Activated CD4-positive, alpha-beta memory T cell treated with anti-CD3 and anti-CD28 coated beads for 36 hours (primary cell): ENCODE measurements at places on chromosomes 6 and 20. TPM values are rescaled to one million over a fixed set of nuclear protein-coding genes. Genes with fewer than 3 reads are reported as not detected.

The TP53INP2 gene
- 2.3 TPM for total RNA-seq

The C20orf204 gene
- total RNA-seq = 3.1 TPM

The CLIC5 gene
- total RNA-seq = 8.0 TPM

DNA sequence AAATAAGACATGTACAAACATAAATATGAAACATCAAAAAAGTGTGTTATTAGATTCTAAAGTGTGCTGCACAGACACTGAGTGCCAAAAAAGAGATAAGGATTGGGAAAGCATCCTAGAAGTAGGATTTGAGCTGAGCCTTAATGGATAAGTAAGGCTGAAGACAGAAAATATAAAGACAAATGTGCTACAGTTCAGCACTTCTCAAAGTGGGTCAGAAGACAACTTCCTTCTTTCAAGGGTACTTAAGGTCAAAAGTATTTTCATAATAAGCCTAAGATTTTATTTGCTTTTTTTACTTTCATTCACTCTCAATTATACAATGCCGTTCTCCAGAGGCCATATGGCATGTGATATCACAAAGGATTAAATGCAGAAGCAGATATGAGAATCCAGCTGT lies 16.8 kb downstream of the USP45 start:
- no peaks in the 10 kb centered on the region for H3K27me3 ChIP-seq
- H3K4me3 ChIP-seq = no peak overlapping the region
- no peak overlapping the region for H3K27ac ChIP-seq
- no peak for DNase-seq
- peaks cover 24% of the 10 kb centered on the region for H3K36me3 ChIP-seq

DNA sequence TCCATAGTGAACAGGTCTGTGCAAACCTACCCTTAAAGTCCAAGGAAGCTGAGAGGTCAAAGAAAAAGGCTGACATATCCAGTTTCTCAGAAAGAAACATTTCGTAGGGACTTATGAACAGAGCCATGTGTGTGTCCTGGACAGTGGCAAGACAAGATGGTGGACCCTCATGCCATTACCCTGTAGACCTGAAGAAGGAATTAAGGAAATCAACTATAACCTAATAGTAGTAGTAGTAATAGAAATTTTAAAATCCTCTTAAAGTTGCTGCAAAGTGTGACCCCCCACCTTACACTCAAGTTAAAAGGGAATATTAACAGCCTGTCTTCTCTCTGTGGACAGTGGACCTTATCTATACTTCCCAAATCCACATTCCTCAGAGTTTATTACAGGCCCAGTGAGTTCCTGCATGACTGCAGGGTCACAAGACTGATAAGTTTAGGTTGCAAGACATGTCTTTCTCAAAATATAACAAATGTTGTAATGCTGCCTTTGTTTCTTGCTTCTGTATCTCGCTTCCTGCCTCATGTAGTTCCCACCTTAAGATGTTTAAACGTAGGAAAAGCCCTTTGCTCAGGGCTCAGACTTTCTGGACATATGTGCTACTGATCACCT lies 10.6 kb downstream of the IL22RA2 start:
- peaks cover 24% of the 10 kb centered on the region for H3K4me1 ChIP-seq
- H3K27ac ChIP-seq = no peak overlapping the region
- peaks cover 34% of the 10 kb centered on the region for H3K27me3 ChIP-seq

DNA sequence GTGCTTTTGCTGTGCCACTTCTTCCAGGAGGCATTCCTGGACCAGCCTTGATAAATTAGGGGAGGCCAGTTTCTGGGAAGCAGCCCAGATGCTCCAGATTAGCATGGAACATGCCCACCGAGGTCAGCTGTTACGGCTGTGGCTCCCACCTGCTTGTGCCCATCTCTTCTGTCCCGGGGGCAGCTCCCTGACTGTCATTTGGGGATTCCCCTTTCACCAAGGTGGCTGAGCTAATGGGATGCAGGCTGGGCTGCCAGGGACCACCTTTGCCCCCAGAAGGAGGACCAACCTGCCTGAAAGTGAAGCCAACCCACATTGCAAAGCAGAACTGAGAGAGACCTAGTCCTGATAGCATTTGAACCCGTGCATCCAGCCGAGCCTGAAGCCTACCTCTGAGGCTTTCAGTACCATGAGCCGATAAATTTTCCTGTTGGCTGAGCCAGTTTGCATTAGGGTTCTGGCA lies 85.3 kb downstream of the PTPN1 start:
- no peaks in the 10 kb centered on the region for H3K36me3 ChIP-seq
- peaks cover 9% of the 10 kb centered on the region for H3K4me1 ChIP-seq
- H3K4me3 ChIP-seq = no peak overlapping the region
- DNase-seq = no peak
- no peaks in the 10 kb centered on the region for H3K27me3 ChIP-seq

DNA sequence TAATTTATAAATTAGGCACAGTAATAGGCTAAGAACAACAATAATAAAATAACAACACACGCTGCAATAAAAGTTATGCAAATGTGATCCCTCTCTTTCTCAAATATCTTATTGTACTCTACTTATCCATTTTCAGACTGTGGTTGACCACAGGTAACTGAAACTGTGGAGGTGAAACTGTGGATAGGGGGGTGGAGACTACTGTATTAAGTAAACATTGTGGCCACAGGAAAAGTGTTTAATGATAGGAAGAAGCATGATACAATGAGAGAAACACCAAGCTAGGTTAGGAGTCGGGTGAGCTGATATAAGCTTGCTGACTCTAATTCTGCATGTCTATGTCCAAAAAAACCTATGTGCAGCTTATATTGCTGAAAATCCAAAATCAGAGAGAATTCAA lies 23.0 kb downstream of the NHLRC1 start:
- H3K4me3 ChIP-seq = no peak overlapping the region
- H3K4me1 ChIP-seq = no peaks in the 10 kb centered on the region
- H3K27me3 ChIP-seq = peaks cover 26% of the 10 kb centered on the region
